ENCODE measurements at places on chromosomes 16 and 17.

DNA sequence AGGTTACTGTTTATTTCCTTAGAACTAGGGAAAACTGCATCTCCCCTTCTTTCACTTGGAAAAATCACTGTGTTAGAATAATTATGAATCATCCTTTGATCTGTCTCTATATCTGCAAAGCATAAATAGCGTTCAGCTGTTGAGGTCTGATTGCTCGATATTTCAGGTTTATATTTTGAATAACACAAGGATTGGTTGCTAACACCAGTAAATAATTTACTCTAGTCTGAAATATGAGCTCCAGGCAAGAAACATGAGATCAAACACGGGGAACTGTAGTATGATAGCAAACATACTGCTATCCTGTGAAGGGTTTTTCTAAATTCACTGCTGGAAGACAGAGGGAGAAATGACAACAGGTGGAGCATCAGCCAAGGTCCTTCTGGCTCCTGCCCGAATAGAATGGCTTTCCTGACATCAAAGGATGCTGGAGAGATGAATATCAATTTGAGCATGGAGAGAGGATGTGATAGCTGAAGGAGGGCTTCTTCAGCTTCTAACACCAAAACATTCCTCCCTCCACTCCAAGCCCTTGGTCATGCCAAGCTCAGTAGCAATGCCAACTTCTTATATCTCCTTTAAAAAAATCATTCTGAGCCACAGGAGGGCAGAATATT is 450.3 kb downstream of the SHISA9 start:
- DNase-seq = no peak

DNA sequence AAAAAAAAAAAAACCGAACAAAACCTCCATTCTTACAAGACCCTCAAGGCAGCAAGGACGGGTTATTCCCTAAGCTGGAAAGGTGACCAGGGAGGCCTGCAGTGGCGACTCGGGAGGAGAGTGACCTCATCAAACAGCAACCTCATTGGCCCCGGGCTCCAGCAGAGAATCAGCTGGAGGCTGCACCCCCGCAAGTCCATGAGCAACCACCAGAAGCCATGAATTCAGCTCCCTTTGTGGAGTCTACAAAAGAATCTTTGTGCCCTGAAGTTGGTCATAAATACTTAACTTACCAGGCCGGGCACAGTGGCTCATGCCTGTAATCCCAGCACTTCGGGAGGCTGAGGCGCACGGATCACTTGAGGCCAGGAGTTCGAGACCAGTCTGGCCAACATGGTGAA is 80.9 kb upstream of the CREBBP start:
- no peak for DNase-seq

DNA sequence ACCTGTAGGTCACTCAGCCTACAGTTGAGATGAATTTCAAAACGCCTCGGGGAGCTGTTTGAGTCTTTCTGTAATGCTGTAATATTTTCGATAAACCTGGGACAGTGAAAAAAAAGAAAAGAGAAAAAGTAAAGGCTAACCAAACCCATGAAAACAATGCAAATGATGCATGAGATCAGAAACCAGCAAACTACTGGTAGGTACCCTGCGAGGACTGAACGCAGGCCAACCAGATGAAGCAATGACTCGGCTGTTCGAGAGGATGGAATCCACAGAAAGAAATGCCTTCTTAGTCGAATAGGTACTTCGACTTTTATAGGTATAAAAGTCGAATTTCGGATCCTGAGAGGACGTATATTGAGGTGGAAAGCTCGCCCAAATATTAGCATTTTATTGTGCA is 509 bp upstream of the ATAD5 start:
- peak; percentile 75 for DNase-seq

GRCh38 chr16:85191341-85191965 is 79.2 kb upstream of the CIBAR2 start:
- DNase-seq = no peak

GRCh38 chr17:81049973-81050551 is 15.1 kb downstream of the BAIAP2 start:
- DNase-seq = no peak
